Renal cortical epithelial cell (primary cell): ENCODE measurements at places on chromosomes 6 and 20. TPM values are rescaled to one million over a fixed set of nuclear protein-coding genes. Genes with fewer than 3 reads are reported as not detected.
A peak's percentile ranks its signal among the peaks of the same experiment; 100 is the strongest.

KIFC1 gene
- 0.70 and 10.9 TPM in 2 replicates for total RNA-seq

DNA sequence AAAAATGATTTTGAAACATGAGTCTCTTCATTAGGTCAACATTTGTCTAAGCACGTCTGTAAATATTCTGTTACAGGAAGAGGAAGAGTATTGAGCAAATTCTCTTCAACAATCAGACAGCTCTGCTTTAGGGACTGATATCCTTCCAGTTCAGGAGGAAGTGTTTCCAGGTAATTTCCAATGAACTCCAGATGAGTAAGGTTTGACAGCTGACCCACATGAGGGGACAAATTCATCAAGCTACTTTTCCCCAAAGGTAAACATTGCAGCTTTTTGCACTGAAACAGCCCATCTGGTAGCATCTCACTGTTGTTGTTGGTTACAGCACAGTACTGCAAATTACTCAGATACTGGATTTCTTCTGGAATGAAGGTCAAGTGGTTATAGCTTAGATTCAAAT, 18.1 kb downstream of the ENPP1 start:
- DNase-seq = no peak

- no peak for DNase-seq
Measured at GRCh38 chr6:139641376-139641775, 266.9 kb upstream of the CITED2 start.

- DNase-seq = no peak
Measured at GRCh38 chr6:15675536-15676220, 12.8 kb upstream of the DTNBP1 start.

GRCh38 chr6:56853541-56853940, 101.4 kb upstream of the BEND6 start:
- no peak for DNase-seq

OR2H1 gene
- not detected in 2 replicates for total RNA-seq

- no peak for DNase-seq
Measured at GRCh38 chr6:149266659-149267058, 50.9 kb upstream of the TAB2 start.

- DNase-seq = peak; percentile 16
Measured at GRCh38 chr6:13765570-13765969, 48.8 kb downstream of the MCUR1 start.

GCLC gene
- 30.0 and 40.4 TPM in 2 replicates for total RNA-seq
